ENCODE measurements at places on chromosomes 7 and 10.

GRCh38 chr10:119138346-119139306 lies 26.9 kb downstream of the SFXN4 start:
- DNase-seq, result no peak

DNA sequence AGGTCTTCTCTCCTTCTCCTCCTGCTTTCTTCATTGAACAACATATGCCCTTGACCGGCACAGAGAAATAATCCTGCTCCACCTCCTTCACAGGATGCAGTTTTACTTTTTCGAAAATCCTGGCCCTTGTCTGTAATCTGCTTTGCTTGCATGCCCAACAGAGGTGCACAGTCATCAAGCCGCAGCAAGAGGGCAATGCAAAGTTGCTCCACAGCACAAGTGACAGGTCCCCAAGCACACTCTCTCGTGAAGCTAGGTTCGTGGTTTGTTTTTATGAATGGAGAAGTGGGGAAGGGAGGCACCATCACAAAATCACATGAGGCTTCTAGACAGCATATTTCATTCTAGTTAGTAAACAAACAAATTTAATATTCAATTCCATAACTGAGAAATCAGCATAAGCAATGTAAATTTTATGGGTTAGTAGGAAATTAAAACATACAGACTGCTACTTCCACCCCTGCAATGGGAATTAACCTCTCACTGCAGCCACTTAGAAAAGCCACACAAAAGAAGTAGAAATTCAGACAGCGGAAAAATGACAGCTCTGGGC lies 178.8 kb downstream of the TPK1 start:
- DNase-seq, result no peak

DNA sequence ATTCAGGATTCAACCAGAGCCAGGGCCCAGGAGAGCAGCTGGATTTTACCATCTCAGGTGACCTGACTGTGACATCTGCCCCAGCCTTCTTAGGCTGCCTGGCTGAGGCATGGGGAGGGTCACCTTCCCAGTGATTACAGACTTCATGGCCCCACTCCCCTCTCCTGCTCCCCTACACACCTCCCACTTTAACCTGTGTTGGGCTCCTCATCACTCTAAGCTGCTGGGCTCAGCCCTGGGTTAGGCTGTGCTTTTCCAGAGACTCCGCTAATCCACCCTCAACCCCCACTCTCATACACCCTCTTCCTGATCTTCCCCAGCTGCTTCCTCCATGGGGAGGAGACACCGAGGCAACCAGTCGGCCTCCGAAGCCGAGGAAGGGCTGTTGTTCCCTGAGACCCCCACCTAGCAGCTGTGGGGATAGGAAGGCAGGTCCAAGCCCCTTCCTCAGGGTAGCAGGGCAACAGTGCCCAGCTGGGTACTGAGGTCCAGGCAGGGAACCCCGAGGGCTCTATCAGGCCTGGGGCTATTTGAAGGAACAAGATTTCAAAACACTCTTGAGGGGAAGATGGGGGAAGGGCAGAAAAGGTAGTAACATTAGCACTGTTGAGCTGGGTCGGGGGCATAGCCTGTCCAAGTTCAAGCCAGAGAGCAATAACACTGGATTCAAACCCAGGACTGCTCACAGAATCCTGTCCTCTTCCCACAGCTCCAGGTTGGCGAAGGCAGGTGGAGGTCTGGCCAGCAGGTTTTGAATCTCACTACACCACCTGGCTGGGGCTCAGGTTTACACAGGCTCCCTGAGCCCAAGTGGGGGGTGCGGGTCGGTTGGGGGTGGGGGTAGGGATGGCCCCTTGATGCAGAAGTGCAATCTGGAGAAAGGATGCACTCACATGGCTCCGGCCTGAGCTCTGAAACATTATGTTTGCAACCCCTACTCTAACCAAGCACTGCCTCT lies 1.8 kb downstream of the IMPDH1 start:
- DNase-seq, result no peak

DNA sequence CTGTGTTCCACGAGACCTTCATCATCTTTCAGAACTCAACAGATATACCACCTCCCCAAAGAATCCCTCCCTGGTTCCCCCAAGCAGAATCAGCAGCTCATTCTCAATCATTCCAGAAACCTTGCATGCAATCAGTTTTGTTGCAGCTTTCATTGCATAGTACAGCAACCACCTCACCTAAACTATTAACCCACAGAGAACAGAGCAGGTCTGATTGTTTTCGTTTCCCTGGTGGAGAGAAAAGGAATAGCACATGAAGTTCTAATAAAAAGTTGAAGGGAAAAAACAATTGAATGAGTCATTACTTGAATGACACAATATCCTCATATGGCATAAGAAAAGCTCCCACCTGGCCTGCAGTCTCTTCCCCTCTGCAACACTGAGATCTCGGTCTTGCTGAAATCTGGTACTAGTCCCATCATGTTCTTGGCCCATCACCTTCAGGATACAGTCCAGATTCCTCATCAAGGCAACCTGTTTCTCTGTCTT lies 147.1 kb upstream of the GDF10 start:
- DNase-seq, result no peak

- no peak for DNase-seq
Measured at GRCh38 chr7:88396295-88396947, 89.7 kb upstream of the STEAP4 start.

DNA sequence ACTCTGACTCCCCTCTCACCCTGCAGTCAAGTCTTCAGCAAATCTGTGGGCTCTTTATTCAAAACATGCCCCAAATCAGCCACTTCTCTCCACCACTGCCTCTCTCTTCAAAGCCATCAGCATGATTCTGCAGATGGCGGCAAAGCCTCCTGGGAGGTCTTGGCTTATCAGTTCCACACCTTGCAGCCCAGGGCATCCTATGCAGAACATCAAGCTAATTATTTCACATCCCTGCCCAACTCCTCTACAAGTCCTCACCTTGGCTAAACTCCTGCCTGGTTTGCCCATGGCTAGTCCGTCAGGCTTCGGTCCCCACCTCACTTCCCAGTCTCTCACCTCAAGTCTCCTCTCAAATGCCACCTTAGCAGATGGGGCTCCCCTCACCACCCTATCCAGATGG lies 70.2 kb downstream of the PIP4K2A start:
- DNase-seq, result no peak

DNA sequence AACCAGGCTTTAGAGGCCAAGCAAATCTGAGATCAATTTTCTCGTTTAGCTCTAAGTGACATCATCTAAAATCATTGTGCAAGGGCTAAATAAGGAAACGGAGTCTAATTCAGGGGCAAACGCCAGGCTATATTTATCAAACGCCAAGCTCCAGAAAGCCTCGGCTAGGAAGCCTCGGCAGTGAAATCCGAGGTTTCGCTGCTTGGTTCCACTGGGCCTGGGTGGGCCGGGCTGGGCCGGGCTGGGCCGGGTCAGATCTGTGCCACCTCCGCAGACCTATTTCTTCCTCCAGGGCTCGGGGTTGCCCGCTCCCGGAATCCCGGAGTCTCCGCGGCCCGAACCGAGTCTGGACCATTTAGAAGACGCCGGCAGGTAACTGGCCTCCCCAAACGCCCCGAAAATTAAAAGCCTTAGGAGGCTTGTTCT lies 459 bp upstream of the FEZF1 start:
- peak; percentile 49 for DNase-seq

- DNase-seq, result no peak
Measured at GRCh38 chr10:89053555-89053954, 63.0 kb downstream of the FAS start.

DNA sequence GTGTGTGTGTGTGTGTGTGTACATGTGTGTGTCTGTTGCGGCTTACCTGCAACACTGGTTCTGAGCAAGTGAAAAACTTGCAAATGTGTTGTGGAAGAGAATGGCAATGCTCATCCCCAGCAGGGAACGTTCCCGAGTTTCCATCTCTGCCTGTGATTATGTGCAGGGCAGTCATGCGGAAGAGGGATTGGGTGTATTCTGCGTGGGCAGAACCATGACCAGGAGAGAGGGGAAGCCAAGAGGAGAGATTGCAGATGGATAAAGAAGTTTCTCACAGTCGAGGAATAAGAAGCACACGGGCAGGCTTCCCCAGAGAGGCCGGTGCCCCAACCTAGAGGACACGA lies 99.9 kb downstream of the CTBP2 start:
- DNase-seq, result no peak

GRCh38 chr7:82740246-82740848 lies 296.8 kb upstream of the CACNA2D1 start:
- no peak for DNase-seq

DNA sequence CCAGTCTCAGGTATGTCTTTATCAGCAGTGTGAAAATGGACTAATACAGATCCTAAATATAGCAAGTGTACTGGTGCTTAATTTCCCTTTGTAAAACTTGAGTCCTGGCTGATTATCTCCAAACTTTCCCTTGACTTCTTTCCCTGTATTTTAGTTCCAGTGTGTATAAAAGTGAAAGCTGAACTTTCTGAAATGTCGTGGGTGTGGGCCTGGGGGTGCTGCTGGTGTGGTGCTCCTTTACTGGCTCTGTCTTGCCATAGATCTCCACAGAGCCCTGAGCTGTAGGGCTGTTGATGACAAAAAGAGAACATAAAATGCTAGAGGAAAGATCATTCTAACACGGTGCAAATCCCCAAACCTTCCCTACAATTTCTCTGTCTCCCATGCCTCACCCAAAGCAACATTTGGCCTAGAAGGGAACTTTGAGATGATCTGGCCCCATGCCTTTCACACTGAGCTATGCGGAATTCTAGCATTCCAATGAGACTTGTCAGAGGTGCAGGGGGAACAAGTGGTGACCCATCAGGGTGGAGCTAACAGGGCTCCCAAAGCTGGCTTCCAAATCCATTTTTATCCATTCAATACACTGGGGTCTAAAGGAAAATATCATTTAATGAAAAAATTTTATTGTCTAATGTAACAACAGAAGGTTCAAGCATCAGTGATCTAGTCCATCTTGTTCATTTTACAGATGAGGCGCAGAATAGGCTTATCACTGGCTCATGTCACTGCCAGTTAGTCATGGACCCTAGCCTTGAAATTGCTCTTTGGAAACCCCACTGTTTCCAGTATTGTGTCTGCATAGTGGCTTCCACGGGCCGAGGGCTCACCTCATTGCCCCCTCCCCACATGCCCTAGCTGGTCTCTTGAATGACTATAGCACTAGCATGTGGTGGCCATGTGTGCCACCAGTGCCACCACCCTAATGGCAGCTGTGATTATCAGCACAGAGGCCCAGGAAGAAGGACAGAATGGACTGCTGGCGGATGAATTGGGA lies 1000.9 kb downstream of the LRMDA start:
- no peak for DNase-seq

DNA sequence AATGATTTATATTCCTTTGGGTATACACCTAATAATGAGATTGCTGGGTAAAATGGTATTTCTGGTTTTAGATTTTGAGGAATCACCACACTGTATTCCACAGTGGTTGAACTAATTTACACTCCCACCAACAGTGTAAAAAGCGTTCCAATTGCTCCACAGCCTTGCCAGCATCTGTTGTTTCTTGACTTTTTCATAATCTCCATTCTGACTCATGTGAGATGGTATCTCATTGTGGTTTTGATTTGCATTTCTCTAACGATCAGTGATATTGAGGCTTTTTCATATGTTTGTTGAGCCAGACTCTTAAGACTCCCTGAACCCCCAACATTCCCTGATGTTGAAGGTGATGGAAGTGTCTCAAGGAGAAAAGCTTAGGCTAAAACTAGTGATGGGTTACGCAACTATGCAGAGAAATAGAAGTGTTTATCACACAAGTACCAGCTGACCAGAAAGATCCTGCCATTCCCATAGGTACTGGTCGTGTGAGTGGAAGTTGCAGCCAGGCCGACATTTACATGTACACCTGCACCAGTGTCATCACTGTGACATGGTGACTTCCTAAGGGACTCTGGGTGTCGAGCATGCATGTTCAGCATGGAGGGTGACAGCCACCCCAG lies 711.2 kb upstream of the NRP1 start:
- DNase-seq, result no peak

DNA sequence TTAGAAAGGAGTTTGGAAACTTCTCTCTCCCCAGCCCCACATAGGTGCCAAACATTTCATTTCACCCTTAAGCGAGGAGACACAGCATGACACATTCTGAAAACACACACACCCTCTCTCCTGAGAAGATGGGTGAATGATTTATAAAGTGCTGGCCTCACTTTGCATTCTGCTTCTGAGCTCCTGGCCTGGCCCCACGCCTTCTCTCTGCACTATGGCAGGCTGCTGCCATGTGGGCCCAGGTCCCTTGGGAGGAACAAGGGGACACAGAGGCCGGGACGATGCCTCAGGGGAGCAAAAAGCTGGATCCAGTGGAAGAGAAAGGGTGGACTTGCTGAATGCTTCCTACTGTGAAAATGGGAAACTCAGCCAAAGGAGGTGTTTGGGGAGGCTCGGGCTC lies 56.0 kb downstream of the CPXM2 start:
- no peak for DNase-seq

- no peak for DNase-seq
Measured at GRCh38 chr7:129993275-129993674, 40.5 kb upstream of the UBE2H start.

DNA sequence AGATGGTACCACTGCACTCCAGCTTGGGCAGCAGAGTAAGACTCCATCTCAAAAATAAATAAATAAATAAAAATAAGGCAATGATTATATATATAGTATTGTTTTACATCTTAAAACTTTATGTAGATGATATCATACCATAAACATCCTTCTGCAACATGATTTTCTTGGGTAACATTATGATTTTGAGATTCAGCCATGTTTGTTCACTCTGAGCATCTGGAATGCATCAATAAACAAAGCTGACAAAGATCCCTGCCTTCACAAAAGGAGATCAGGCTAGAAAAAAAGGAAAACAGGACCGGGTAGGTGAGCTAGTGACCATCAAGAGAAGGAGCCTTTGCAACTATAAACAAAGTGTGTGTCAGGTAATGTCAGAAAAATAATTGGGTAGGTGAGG lies 31.9 kb upstream of the KAT6B start:
- no peak for DNase-seq

DNA sequence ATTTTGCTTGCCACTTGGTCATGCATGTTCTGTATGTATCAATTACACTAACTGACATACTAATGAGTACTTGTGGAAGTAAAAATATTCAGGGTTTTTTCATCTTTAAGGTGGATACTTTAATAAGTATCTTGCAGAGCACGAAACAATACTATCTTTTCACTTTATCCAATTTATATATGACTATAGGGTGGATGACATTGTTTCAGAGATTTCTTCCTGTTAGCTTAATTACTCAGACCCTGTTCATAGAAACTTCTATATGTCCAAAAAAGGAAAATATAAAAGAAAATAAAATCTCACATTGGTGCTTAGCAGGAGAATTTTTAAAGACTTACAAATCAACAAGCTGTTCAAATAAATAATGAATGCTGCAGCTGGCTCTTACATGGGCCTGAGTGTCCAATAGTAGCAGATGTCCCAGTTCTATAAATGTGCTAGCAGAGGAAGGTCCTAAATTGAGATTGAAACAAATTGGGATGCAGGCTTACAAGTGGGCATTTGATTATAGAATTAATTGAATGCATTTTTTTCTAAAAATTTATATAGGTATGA lies 91.5 kb upstream of the THSD7A start:
- DNase-seq, result no peak
